ENCODE measurements at places on chromosomes 11 and 22.

- DNase-seq: no peak
These were observed 7.1 kb downstream of the ACAD8 start for GRCh38 chr11:134260503-134260902.

DNA sequence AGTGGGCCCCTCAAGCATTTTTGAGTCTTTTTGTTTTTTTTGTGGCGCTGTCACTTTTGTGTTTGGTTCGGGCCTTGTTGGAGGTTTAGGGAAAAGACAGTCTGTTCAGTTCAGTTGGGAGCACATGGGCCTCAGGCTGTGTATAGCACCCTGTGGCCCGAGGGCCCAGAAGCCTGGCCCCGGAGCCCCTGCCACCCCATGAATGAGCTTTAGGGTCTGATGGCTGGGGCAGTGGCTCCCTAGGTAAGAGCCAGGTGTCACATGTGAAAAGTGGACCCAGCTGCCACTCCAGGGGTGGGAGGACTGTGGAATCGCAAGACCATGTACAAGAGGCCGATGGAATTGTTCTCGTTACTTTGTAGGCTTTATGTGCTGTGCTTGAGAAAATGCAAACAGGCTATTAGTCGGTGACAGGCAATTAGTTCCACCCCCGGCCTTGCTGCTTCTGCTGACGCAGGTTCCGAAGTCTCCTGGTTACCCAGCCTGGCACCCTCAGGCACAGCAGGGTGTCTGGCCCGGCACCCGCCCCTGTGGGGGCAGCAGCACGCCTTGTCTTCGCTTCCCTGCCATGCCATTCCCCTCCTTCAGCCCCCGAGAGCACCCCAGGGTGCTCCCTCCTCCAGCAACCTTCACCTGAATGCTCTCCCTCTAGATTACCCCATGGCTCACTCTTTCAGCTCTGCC lies 38.2 kb upstream of the PARVG start:
- DNase-seq: no peak

DNA sequence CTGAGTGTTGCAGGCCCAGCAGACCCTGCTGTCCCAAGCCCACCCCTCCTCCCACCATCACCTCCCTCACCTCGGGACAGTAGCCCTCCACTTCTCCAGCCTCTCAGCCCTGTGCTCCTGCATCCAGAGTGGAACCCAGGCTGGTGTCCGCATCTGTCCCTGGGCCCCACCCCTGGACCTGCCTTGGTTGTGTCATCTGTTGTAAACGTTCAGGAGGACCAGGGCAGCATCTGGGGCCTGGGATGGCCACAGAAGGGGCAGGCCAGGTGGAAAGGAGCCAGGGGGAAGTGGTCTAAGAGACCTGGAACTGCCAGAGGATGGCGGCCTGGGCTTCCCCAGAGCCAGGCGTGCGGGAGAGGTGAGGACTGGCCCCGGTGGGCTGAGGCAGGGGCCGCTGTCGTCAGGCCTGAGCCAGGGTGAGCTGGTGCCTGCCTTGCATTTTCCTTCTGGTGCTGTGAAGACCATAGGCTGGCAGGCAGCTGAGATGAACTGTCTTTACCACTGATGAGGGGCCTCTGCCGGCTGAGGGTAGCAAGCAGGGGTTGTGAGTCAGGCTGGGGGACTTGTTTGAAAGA lies 26.1 kb upstream of the MGAT3 start:
- DNase-seq: no peak

DNA sequence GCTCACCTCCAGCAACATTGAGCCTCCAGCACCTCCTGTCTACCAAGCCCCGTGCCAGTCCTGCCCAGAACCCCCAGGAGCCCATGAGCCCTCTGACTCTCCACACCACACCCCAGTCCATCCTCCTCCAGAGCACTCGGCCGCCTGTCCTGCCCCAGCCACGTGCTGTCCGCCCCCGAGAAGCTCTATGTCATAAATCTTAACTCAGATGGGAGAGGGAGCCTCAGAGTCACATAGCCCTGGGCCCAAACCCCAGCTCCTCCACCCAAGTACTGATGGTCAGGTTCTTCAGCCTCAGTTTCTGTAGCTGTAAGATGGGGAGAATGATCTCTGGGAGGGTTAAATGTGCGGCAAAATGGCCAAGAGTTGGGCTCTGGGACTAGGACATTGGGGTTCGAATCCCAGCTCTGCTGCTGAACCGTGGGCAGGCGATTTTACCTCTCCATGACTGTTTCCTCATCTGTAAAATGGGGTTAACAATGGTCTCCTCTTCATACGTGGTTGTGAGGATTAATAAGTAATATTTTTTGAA lies 27.8 kb downstream of the CYTH4 start:
- no peak for DNase-seq

DNA sequence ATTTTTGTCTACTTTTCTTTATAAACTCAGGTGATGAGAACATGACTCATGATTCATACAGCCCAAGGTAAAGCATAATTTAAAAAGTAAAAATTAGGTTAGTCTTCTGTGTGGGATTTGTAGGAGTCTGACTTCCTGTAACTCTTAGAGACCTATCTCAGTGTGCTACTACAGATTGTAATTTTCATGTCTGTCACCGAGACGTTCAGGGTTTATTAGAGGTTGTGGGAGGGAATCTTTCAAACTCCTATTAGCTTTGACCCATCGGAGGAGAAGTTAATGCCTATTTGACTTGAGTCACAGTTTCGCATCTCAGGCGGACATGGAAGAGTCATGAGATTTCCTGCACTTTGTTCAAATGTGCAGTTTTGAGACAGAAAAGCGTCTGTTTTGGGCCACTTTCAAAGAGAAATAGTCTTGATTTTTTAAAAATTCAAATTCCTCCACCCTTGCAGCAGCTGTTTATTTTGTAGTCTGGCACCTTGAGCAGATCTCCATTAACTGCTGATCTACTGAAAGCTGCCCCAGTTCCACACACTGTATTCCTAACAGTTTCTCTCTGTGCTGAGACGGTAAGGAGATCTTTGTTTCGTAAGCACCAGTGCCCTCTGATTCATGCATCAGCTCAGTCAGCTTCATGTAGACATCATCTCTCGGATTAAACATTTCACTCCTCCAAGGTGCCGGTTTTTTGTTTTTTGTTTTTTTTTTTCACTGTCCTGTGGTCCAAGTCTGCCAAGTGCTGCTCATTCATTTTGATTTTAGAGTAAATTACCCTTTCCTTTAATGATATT lies 24.3 kb downstream of the ALKBH3 start:
- no peak for DNase-seq

DNA sequence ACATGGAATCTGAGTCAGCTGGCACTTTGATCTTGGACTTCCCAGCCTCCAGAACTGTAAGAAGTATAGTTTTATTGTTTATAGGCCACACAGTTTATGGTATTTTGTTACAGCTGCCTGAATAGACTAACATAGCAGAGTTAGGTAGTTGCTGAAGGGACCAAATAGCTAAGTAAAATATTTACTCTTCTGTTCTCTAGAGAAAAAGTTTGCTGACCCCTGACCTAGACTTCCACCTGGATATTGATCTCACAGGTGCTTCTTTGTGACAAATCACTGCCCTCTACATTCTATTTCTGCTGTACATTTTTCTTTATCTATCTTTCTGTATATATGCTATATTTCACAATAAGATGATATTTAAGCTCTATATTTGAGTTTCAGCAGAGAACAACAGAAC lies 212.5 kb downstream of the CSNK2A3 start:
- DNase-seq: no peak
